ENCODE measurements at places on chromosomes 5 and 9.

GRCh38 chr5:82817897-82818676 is 259.1 kb downstream of the TMEM167A start:
- DNase-seq, result no peak

DNA sequence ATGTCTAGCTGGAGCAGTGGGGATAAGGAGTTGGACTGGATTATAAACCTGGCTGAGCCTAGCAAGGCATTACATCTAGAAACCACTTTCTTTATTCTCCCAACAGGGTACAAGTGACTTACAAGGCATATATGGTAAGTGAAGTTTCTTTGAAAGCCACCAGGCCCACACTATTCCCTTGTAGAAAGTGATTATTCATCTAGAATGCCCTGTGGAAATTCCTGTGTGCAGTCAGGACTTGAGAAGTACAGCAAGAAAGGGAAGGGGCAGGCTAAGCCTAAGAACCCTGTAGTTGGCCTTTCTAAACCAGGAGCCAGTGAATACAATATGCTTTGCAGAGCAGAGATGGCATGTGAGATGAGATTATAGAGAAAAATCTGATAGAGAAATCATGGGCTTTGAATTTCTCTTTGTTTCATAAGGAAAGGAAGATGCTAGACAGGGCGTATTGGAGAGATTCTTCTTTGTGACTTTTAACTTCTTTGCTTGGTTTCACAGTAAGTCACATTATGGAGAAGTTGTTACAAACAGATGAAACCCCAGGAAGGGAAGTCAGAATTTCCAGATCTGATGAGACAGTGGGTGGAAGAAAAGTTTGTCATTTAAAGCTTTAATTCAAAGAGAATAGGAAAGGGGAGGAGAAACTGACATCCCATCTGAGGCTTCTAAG is 321.7 kb downstream of the NDUFS4 start:
- DNase-seq, result no peak

GRCh38 chr9:25716220-25716872 is 38.1 kb upstream of the TUSC1 start:
- DNase-seq, result peak; percentile 26

GRCh38 chr9:72443855-72444254 is 77.6 kb upstream of the TMC1 start:
- DNase-seq, result no peak

- no peak for DNase-seq
These were observed 63.5 kb upstream of the SLC2A8 start for GRCh38 chr9:127333221-127334064.

GRCh38 chr9:3807601-3808000 is 281.8 kb upstream of the RFX3 start:
- no peak for DNase-seq

GRCh38 chr5:179168664-179169063 is 108.5 kb downstream of the ZNF354C start:
- DNase-seq, result no peak

GRCh38 chr5:77751328-77752023 is 24.7 kb downstream of the TBCA start:
- DNase-seq, result no peak

- no peak for DNase-seq
These were observed 2.0 kb upstream of the SPATA31E1 start for GRCh38 chr9:87880683-87881082.

DNA sequence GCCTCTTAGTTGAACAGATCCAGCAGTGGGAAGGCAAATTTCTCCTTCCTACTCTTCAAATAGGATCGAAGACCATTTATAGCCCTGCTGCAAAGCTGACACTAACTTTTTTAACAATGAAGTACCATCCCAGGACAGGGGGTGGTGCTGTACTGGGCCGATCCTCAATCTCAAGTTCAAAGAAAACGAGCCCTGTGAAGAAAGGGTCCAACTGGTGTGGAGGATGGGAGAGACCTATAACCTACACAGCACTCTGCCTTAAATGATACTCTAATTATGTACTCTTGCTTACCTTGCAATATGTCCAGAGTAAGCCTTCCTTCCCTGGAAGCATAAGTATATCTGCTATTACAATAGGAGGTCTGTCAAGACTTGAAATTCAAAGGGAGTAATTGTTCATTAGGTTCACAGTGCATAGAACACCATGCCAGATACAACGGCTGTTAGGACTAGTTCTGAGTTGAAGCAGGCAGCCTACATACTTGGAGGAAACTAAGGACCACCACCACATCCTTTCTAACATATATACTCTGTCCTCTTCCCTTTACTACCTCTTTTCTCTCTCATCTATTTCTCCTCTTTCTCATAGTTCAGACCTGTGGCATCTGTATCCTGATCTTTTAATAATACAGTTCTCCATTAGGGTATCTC is 6.2 kb downstream of the ETF1 start:
- no peak for DNase-seq

DNA sequence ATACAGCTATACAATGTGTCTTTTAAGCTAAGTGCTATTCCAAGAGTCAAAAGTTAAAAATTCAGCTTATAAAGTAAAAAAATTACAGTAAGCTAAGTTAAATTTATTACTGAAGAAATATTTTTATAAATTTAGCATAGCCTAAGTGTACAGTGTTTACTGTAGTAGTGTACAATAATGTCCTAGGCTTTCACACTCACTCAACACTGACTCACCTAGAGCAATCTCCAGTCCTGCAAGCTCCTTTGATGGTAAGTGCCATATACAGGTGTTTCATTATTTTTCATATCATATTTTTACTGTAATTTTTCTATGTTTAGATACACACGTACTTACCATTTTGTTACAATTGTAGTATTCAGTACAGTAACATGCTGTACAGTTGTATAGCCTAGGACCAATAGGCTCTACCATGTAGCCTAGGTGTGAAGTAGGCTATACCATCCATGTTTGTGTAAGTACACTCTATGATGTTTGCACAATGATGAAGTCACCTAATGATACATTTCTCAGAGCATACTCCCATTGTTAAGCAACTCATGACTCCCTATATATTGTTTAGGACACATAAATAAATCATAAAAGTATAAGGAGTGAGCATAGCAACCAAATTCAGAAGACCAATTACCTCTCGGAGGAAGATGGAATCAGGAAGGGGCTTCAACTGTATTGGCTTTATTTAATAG is 165.1 kb upstream of the SLC30A5 start:
- DNase-seq, result no peak

GRCh38 chr5:103402851-103403250 is 144.3 kb downstream of the MACIR start:
- no peak for DNase-seq

GRCh38 chr9:20178679-20179078 is 389.8 kb upstream of the SLC24A2 start:
- DNase-seq, result no peak

DNA sequence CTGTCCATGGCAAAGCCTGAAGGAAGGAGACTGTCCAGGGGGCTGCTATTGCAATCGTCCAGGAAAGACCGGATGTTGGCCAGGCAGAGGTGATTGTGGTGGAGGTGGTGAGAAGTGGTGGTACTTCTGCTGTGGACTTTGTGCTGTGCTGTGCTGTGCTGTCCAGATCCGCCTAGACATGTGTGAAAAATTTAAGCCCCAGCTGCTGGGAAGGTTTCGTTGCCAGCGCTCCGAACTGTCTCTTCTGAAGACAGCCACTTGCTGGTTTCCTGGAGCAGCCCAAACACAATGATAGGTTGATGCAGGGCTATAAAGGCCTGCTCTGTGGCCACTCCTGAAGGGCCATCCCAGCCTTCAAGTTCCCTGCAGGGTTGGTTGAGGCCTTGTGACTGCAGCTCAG is 223.0 kb upstream of the MPDZ start:
- DNase-seq, result no peak

DNA sequence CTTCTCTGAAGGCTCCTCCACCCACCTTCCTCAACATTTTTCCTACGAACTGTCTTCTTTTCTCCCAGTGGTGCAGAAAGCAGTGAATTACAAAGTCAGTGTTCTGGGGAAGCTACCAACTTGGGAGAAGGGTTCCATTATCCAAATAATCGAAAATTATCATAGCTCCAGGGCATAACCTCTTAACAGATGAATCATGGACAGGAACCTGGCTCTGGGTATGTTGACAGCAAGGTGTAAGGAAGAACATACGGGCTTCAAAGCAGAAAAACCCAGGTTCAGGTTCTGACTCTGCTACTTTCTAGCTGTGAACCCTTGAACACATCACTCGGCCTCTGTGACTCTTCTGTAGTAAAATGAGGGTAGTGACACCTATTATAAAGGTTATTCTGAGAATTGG is 351.3 kb downstream of the ENC1 start:
- DNase-seq, result no peak

DNA sequence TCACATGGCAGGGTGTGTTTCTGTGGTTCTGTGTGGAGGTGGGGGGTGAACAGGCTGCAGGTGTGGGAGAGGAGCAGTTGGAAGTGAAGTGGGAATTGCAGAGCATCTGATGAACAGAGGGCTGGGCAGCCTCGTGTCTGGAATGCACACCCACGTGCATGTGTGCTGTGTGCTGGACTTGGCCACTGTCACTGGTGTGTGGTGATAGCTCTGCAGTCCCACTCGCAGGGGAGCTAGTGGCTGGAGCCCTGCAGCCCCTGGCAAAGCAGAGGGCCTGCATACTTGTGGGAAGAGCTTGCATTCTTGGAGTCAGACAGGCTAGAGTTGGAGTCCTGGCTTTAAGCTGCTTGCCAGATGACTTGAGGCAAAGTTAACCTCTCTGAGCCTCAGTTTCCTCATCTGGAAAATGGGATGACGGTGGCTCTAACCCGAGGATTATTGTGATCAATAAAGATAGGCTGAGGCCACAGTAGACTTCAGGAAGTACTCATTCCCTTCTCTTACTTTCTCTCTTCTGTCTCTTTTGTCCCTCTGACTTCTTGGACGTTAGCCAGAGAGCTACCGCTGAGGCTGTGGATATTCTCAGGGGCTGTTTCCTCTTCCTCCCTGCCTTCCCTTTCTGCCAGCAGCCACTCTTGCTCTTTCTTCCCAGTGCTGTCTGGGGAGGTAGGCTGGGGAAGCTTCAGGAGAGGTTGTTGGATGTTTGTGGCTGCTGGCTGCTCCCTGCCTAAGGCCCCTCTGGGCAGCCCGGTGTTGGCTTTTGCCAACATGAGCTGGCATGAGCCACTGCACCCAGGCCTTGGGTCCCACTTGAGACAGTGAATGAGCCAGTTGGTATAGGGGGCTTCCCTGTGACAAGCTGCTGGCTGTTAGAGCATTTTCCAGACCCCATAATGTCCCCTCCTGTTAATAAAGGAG is 18.3 kb downstream of the PSAT1 start:
- no peak for DNase-seq

DNA sequence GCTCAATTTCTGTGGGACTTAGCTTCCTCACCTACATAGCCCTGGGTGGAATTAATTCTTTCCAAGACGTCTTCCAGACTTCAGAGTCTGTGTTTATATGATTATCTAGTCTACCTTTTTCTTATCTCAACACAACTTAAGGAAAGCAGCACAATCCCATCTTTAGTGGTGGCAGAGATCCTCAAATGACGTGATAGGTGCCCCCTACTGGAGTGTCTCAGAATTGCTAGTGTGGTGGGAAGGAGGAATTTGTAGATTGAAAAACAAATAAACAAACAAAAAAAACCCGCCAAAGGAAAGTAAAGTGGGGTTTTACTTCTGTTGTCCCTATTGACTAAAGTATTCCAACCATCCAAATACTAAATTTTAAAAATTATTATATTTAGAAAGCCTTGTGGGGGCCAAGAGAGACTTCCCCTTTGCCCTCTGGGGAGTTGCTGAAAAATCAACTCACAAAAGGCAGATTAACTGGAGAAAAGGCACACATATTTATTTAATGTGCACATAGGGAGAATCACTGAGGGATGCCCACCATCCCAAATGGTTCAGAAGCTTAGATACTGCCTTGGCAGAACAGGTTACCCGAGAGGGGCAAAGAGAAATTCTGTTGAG is 283.3 kb downstream of the TMEM167A start:
- no peak for DNase-seq

DNA sequence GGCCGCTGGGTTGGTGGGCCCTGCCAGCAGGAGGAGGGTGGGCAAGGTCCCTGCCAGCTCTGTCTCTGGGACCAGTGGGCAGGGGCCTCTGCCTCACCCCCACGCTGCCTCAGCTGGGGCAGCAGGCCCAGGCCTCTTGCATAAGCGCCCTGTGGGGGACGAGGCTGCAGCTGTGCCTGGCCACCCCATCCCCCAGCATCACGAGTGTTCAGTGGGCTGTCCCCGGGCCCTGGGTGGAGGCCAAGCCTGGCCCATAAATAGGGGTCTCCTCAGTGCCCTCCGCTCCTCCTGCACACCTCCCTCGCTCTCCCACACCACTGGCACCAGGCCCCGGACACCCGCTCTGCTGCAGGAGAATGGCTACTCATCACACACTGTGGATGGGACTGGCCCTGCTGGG is at the start of gene PTGDS:
Gene PTGDS, plus strand, starts transcription at position 282 of the 400 bp plus-strand sequence. Its CDS starts 75 bp downstream, at position 357.
- DNase-seq, result no peak

DNA sequence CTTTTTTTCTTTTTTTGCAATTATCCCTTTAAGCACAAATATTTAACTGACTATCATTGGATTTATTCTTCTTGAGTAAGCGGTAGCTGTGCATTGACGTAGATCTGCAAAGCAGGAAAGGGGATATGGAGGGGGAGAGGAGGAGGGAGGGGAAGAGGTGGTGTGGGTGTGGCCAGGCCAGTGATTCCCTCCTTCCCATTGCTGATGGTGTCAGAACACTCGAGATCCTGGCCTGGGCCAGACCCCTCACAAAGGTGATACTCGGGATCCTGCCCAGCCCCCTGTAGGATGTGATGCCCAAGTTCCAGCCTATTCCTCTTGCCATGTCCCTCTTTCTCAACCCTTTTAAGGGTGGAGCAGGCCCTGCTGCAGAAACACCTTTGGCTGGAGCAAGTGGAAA is 9.9 kb downstream of the SLC36A3 start:
- DNase-seq, result no peak

DNA sequence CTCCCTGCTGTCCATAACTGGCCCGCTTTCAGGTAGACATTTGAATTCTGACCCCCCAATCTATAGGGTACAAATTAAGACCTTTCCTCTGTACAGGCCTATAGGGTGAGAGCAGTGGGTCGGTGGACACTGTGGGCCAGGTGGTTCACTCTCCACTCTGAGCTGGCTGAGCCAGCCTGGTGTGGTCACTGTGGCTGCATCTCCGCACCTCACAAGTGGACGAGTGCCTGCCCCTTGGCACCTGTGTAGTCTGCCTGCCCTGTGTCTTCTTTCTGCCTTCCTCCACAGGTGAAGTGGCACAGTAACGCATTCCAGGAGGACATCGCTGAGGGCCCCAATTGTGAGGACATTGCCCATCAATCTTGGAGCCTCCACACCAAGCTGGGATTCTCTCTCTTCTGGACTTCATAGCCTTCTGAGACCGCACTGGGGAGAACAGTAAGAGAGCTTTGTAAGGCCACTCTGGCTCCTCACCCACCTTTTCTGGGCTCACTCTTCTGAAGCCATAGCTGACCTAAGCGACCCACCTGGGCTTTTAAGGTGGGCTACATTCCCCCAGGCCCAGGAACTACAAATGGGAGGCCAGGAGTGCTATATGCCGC is 33.5 kb upstream of the JADE2 start:
- no peak for DNase-seq

GRCh38 chr5:134140530-134141201 is 26.2 kb downstream of the TCF7 start:
- no peak for DNase-seq

GRCh38 chr9:97072285-97072776 is 33.4 kb upstream of the CTSV start:
- no peak for DNase-seq

Data from right kidney (tissue), 9 donors.